ENCODE measurements at places on chromosomes 7 and 10.

DNA sequence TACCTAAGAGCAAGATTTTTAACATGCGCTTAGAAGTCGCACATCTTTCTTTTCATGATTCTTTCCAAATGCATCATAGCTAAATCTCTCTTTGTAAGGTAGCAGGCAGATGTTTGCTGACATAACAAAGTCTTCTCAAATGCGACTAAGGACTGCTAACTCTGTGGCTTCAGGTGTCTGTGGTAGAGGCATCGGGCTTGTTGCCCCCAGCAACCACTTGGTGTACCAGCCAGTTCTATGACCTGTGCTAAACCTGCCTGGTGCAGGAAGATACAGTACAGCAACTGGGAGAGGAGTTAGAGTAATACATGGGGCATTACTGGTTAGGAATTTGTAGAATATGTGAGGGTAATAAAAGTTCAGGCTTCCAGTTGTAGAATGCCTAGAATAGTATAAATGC, 654.1 kb downstream of the NRG3 start:
- no peak for DNase-seq

- no peak for DNase-seq
These were observed 1.4 kb upstream of the PDE1C start for GRCh38 chr7:32071466-32072091.

GRCh38 chr10:48604991-48605508, at the start of gene ARHGAP22:
Gene ARHGAP22, minus strand, starts transcription at chr10:48605073. Its CDS starts 277 bp downstream, at chr10:48604796.
- no peak for DNase-seq

GRCh38 chr7:141558544-141559183, 7.5 kb downstream of the AGK start:
- no peak for DNase-seq

- no peak for DNase-seq
These were observed 179.9 kb upstream of the MBL2 start for GRCh38 chr10:52952391-52953055.

GRCh38 chr7:110007320-110008063, 1083.4 kb upstream of the LRRN3 start:
- no peak for DNase-seq

DNA sequence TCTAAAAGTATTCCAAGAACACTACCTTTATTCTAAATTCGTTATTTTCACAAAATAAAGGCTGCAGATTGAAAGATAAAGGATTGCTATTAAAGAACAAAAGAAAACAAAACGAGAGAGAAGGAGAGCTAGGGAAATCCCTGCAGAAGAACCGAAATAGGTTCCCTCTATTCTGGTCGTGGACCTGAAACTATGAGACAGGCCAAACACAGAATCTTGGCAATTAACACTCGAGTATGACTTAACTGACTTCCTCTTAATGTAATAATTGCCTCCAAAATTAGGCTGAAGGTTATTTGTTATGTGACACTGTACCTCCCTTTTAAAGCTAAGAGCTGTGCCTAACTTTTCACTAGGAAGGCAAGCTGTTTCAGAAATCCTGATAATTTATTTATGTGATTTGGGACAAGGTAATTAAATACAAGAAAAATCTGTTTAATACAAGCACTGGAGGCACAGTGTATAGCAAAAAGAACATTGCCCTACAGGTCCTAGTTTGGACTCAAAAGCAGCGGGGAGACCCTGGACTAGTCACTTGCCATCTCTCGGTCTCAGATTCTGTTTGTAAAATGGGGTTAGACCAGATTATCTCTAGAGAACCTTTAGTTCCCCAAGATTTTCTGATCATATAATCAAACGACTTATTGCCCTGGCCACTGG, 11.6 kb downstream of the NAMPT start:
- DNase-seq = no peak

DNA sequence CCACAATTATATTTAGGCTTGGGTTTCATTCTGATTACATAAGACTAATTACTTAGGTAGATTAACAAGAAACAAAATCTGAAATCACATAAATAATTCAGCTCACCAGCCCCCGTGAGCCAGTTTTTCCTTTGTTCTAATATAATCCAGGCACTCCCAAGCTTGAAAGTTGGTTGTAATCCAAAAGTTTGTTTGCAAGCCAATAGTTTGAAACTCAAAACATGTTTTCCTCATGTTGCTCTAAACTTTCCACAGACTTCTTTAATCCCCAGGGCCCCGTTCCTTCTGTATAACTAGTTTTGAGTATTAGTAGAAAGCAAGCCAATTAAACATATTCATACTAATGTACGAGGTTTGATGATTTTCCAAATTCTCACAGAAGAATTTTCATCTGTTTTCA, 56.1 kb downstream of the SP8 start:
- no peak for DNase-seq

DNA sequence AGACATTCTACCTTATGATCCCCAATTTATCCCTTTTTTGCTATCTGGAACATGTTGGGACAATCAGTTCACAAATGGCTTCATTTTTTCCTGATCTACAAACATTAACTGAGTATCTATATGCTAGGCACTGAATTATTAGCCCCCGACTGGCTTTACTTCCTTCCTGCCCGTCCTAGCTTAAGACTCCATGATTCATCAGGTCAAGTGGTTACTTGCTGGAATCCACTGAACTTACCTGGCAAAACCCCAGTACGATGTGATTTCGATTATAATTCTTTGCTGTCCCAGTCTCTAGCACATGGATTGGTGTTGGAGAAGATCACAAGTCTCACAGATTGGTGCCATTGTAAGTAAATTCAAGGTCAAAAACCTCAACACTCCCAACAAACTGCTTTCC, 77.1 kb downstream of the ORC5 start:
- DNase-seq = no peak

DNA sequence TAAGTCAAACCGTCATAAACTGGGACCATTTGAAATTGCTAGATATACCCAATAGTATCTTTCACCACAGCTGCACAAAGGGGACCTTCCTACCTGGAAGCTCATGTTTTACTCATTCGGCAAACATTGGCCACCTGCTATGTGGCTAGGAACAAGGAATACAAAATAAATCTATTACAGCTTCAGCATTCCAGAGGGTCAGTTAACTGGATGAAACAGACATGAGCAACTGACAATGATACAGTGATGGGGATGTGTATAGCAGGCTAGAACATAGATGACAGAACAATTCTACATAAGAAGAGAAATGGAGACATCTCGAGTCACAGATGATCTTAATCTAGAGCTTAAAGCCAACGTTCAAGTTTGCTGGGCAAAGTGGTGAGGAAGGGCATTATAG, 3.1 kb upstream of the SMURF1 start:
- DNase-seq = no peak

- no peak for DNase-seq
These were observed 973.5 kb downstream of the ANKRD7 start for GRCh38 chr7:119197877-119198527.

GRCh38 chr10:2197663-2198062, 460.3 kb upstream of the ADARB2 start:
- DNase-seq = no peak

- no peak for DNase-seq
These were observed 32.4 kb upstream of the CCDC7 start for GRCh38 chr10:32413513-32413912.
